ENCODE measurements at places on chromosomes 2 and 18. TPM values are rescaled to one million over a fixed set of nuclear protein-coding genes. Genes with fewer than 3 reads are reported as not detected.

DNA sequence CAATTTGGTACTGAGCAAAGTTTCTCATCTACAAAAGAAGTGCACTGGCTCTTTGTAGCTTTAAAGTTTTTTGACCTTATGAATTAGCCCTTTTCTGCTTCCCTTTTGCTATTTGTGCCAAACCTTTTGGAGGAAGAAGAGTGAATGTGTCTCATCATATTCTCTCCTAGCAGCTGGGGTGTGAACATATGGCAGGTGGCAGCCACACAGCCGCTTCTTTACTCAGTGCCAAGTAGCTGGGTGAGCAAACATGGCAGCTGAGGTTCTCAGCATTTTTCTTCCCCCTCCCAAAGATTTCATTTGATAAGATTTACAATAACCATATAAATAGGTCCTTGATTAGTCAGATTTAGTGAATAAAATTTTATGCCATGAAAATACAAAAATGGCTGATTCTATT, 46.7 kb upstream of the STK17B start:
- H3K4me3 ChIP-seq, result no peak overlapping the region
- no peaks in the 10 kb centered on the region for H3K27me3 ChIP-seq
- H3K4me1 ChIP-seq, result no peaks in the 10 kb centered on the region
- H3K27ac ChIP-seq, result no peak overlapping the region
- DNase-seq, result no peak

DNA sequence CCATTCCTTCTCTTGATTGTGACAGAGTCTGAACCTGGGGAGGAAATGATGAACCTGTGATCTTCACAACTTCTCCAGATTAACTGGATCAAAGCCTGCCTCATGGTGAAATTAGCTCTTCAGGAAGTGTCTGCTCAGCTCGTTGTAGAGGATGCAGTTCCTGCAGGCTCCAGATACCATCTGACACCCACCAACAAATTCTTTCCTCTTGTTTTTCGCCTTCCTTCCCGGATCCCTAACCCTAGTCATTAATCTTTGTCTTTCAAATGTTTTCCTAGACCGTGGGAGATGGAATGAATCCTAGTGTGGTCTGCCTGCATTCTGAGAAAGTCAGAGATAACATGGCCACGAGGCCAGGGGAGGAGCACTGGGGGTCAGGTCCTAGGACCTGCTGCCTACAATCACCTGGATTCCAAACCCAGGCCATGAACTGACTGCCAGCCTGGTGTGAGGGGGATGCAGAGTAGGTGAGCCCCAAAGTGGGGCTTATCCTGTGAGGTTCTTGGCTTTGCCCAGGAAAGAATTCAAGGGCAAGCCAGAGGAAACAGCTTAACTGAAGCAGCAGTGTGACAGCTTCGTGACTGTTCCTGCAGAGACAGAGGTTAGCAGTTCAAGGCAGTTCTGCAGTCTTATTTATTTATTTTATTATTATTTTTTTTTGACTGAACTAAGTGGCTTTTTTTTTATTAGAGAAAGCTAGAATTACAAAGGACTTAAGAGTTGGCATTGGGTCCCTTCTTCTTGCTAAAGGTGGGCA, 67.8 kb downstream of the DIPK1C start:
- H3K4me1 ChIP-seq, result peaks cover 6% of the 10 kb centered on the region
- H3K4me3 ChIP-seq, result no peak overlapping the region
- no peak overlapping the region for H3K27ac ChIP-seq
- DNase-seq, result no peak

TTC39C gene
- 24.7 TPM for total RNA-seq

- peaks cover 24% of the 10 kb centered on the region for H3K36me3 ChIP-seq
- no peak overlapping the region for H3K4me3 ChIP-seq
- no peak for DNase-seq
Measured at GRCh38 chr18:36108196-36108595, 20.9 kb downstream of the SLC39A6 start.

GRCh38 chr2:169118060-169118459, 48.7 kb downstream of the DHRS9 start:
- H3K27me3 ChIP-seq, result peaks cover 13% of the 10 kb centered on the region
- peaks cover 3% of the 10 kb centered on the region for H3K36me3 ChIP-seq
- H3K27ac ChIP-seq, result no peak overlapping the region
- no peak for DNase-seq
- no peak overlapping the region for H3K4me3 ChIP-seq
- peaks cover 12% of the 10 kb centered on the region for H3K4me1 ChIP-seq

- no peak for DNase-seq
- no peaks in the 10 kb centered on the region for H3K4me1 ChIP-seq
- no peaks in the 10 kb centered on the region for H3K36me3 ChIP-seq
Measured at GRCh38 chr2:151523850-151524249, 114.1 kb downstream of the RIF1 start.

GRCh38 chr2:201122276-201122675, 6.3 kb downstream of the CFLAR start:
- peaks cover 49% of the 10 kb centered on the region for H3K4me1 ChIP-seq
- H3K27ac ChIP-seq, result no peak overlapping the region

DNA sequence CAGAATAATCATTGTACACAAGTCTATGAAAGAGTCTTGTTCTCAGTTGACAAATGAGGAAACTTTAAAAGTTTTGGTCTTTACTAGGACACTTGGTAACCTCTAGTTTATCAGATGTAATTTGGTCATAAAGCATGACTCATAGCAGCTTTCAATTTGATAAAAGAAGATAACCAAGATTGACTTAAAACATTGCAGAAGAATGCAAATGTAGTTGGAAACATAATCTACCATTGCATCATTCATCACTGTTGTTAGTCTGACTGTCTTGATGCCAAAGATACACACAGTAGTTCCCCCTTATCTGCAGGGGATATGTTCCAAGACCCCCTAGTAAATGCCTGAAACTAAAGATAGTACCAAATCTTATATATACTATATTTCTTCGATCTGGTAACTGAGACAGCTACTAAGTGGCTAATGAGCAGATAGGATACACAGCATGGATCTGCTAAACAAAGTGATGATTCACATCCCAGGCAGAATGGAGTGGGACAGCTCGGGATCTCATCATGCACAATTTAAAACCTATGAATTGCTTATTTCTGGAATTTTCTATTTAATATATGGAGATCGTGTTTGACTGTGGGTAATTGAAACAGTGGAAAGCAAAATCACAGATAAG, 131.4 kb upstream of the CCDC68 start:
- no peaks in the 10 kb centered on the region for H3K27me3 ChIP-seq
- peaks cover 19% of the 10 kb centered on the region for H3K4me1 ChIP-seq
- no peak for DNase-seq
- no peak overlapping the region for H3K27ac ChIP-seq

STRN gene
- total RNA-seq, result 25.7 TPM

- peaks cover 4% of the 10 kb centered on the region for H3K4me1 ChIP-seq
- DNase-seq, result no peak
- peaks cover 2% of the 10 kb centered on the region for H3K27me3 ChIP-seq
- H3K36me3 ChIP-seq, result no peaks in the 10 kb centered on the region
- H3K4me3 ChIP-seq, result no peak overlapping the region
- no peak overlapping the region for H3K27ac ChIP-seq
Measured at GRCh38 chr2:101559551-101559950, 84.6 kb upstream of the RFX8 start.
